ENCODE measurements at places on chromosomes 7 and 10.

- DNase-seq, result no peak
Measured at GRCh38 chr7:129943352-129943751, 9.4 kb downstream of the UBE2H start.

GRCh38 chr10:38112159-38112558 lies 18.0 kb downstream of the ZNF37A start:
- no peak for DNase-seq

GRCh38 chr10:19728964-19729363 lies 87.3 kb upstream of the PLXDC2 start:
- DNase-seq, result no peak

GRCh38 chr7:5661942-5662341 lies 119.5 kb downstream of the RNF216 start:
- no peak for DNase-seq

DNA sequence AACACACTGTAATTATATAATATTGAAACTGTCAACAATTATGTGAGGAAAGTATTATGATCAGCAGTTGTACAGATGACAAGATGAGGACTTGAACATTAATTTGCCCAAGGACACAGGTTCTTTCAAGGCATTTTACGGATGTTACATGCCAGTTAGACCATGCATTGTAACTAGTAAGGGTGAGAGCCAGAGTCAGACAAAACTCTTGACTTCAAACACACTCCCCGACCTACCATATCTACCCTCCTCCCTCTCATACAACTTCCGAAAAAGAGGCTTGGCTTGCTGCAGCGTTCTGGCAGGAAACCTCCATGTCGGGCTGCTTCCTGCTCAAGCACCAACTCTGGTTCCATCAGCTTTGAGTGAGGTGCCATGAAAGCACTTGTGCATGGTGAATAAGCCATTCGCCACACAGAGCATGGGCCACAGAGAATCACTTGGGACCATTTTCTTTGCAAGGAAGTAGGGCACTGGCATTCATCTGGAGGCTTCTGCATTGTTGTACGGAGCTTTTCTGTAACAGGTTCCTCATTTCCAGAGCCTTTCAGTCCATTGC lies 53.2 kb downstream of the FOXI2 start:
- DNase-seq, result no peak

DNA sequence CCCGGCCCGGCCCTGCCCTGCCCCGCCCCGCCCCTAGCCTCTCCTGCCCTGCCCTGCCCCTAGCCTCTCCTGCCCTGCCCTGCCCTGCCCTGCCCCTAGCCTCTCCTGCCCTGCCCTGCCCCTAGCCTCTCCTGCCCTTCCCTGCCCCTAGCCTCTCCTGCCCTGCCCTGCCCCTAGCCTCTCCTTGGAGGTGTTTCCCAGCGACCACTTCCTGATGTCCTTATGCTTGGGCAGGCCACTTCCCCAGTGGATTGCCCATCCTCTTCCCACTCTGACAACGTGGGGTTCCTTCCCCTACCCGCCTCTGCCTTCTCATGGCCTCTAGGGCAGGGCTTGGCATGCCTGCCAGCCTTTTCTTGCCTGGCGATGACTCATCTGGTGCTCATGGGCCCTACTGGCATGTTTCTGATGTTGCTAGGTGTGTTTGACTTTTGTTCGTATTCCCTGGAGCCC lies 21.2 kb downstream of the PRXL2A start:
- DNase-seq, result no peak

- no peak for DNase-seq
Measured at GRCh38 chr10:69279110-69279509, 814 bp downstream of the HK1 start.

- DNase-seq, result no peak
Measured at GRCh38 chr7:20305726-20306125, 25.0 kb upstream of the ITGB8 start.

DNA sequence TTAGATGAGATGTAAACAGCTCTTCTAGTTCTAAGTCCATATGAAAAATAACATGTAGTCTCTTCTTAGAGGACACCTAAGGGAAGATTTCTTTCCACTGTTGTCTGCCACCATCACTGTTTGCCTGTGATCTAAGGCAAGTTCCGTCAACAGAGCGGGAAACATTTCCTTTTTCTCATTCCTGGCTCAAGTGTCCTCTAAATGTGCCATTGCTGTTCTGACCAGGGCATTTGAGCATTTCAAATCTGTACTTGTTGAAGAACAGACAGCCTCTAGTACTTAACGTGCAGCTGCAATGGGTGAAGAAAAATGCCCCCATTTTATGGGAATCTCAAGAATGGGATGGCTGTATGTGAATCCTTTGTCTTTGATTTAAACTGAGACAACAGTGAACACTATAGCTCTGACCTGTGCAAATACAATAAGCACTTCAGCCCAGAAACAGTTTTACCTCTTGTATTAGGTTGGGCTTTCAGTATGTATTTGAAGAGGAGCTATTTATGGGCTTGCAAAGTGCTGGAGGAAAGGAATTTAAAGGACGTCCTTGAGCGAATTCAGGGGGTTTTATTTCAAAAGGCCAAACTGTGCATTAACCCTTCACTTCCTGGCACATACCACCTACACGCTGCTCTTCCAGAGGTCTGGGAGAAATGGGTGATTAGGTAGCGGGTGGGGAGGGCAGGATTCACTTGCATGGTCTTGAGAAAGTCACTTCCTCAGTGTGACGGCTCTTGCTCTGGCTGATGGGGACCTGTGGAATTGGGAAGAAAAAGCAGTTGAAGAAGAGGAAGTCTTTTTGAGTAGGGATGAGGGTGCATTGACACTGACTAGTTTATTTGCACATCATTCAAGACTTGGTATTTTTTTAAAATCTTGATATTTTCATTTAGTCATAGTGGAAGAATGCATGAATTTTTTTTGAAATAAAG lies 66.1 kb downstream of the THNSL1 start:
- DNase-seq, result no peak

DNA sequence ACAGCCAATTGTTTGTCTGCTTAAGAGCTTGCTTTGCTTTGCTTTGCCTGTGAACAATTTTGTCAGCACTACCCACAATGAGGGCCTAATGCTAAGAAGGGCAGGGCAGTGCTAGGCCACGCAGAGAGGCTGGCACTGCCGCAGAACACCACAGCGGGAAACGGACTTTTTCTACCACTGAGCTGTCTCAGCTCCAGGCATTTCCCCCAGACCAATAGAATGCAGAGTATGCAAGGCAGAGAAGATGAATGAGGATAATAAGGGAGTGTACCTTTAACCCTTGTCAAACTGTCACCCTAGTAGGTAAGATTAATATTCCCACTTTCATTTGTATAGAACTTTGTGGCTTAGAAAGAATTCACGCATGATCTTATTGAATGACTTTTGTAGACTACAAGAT lies 104.5 kb downstream of the SH3PXD2A start:
- DNase-seq, result no peak

DNA sequence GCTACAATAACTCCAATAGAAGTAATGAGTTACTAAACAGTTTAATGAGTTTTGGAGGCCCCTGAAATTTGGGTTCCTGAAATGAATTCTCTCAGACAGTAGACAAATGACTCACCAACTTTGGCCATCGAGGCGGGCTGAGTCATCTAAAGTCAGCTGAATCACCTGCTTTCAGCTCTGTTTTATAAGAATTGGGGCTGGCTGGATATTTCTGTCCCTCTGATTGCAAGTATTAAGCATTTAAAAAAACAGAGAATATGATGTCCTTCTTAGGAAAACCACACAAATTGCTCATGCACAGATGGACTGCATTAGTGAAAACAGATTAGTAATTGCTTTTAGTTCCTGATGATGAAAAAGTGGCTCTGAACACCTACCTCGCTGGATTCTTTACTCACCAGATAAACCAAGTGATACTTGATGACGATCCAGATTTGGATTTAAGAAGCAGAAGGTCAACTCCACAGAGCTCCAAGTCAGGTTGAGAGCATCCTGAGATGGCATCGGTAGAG lies 59.1 kb downstream of the ZNF365 start:
- DNase-seq, result no peak

GRCh38 chr10:18397906-18398305 lies 253.5 kb downstream of the NSUN6 start:
- DNase-seq, result no peak

DNA sequence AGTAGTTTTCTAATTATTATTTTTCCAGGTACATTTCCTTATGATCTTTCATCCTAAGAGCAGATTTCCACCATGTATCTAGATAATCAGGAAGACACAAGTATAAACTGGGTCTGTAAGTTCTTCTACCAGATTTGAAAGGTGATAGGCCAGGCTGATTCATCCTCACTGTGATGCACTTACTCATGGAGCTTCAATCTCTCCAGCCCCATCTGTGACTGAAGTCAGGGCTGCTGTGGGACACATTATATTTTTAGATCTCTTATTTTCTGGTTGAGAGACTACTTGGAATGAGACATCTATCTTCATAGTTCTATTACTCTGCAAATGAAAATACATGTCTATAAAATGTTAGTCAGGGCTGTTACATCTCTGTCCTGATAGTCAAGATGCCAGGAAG lies 85.5 kb upstream of the SLC25A13 start:
- no peak for DNase-seq

- DNase-seq, result no peak
Measured at GRCh38 chr7:22216832-22217475, 140.0 kb downstream of the RAPGEF5 start.

GRCh38 chr7:5598261-5598761 lies 174.7 kb upstream of the TNRC18 start:
- peak; percentile 71 for DNase-seq

- DNase-seq, result no peak
Measured at GRCh38 chr7:112759905-112760304, 30.3 kb downstream of the TMEM168 start.

Measured in NCI-H526 (cell line).